CD4-positive, alpha-beta T cell (primary cell): ENCODE measurements at places on chromosomes 12 and 14. TPM values are rescaled to one million over a fixed set of nuclear protein-coding genes. Genes with fewer than 3 reads are reported as not detected.

Gene CEBPE
- total RNA-seq: not detected

Gene A2ML1
- not detected for total RNA-seq

DNA sequence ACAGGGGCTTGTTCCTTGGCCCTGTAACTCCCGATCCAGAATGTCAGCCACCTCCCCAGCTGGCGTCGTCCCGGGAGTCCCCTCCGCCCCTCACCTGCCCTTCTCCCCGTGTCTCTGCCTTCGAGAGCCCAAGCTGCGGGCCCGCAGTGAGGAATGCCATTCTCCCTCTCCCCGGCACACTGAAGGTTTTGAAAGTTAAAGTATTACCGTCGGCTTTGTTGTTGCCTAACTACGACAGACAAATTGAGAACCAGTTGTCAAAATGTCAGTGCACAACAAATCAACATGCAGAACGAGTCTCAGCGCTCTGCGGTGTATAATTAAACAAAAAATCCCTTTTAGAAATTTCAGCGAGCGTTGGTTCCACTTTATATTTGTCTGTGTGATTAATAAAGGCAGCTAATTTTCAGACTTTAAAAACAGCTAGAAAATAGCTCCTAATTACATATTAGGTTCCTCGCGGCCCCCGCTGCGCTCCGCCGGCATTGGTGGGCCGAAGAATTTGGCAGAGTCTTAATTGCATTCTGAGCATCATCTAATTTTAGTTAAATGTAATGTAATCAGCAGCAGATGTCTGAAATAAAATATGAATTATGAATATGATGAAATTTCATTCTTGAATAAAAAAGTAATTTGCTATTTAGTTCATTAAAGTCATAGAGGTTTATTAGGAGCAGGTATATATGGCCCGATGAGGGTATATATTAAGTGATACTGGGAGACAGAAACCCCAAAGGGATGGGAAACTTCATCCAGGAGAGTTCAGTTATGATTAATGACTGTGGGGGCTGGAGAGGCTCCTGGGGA lies 40.3 kb downstream of the MVK start:
- no peak for DNase-seq
- H3K4me1 ChIP-seq: no peaks in the 10 kb centered on the region
- H3K27ac ChIP-seq: no peak overlapping the region
- no peaks in the 10 kb centered on the region for H3K36me3 ChIP-seq
- H3K4me3 ChIP-seq: no peak overlapping the region

- no peaks in the 10 kb centered on the region for H3K27me3 ChIP-seq
- H3K36me3 ChIP-seq: no peaks in the 10 kb centered on the region
- no peaks in the 10 kb centered on the region for H3K4me1 ChIP-seq
- no peak overlapping the region for H3K4me3 ChIP-seq
These were observed 13.3 kb downstream of the TSPAN9 start for GRCh38 chr12:3090240-3091037.
